ENCODE measurements at places on chromosomes 6 and 20.
A peak's percentile ranks its signal among the peaks of the same experiment; 100 is the strongest.

GRCh38 chr6:122726649-122727048 lies 52.9 kb upstream of the FABP7 start:
- no peak for DNase-seq

DNA sequence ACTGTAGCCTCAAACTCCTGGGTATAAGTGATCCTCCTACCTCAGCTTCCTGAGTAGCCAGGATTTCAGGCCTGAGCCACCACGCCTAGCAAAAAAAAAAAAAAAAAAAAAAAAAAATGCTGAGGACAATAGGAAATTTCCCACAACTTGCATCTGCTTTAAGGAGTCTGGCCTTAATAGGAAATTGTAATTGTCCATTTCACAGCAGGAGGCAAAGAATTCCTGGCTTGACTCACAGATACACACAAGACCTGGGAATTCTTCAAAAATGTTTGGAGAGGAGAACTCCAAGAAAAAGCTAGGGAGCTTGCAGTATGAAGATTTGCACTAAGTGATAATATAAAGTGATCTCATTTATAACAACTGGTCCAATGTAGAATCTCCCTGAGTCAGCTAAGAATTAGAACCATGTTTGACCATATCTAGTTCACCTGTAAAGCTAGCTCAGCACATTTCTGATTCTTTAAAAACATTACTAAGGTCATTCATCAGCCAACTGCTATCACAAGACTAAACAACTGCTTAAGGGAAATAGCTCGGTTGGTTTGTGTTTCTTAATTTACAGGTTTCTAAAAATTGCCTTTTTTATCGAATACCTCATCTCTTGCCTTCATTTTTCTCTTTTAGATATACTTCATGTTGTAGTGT lies 80.2 kb upstream of the SLC2A12 start:
- DNase-seq, result no peak

DNA sequence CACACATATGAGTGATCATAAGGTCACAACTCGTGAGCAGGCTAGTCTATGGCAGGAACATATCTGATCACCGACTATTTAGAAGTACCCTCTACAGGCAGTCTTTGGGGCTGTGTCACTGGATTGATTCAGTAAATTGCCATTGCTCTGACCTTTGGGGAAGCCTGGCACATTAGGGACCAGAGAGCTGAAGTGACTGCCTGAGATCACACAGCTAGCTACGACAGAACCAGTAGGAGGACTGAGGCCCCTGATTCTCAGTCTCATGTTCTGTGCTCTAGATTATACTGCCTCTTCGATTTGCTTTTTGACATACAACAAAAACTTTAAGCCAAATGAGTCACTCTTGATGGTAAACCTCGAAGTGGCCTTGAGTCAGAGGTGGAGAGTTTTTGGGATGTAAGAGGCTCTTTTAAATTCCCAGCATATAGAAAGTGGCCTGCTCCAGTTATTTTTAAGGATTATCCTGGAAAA lies 247.5 kb upstream of the SUPT3H start:
- DNase-seq, result no peak

- DNase-seq, result no peak
Observed at GRCh38 chr6:157562997-157563396, 182.0 kb downstream of the ZDHHC14 start.

DNA sequence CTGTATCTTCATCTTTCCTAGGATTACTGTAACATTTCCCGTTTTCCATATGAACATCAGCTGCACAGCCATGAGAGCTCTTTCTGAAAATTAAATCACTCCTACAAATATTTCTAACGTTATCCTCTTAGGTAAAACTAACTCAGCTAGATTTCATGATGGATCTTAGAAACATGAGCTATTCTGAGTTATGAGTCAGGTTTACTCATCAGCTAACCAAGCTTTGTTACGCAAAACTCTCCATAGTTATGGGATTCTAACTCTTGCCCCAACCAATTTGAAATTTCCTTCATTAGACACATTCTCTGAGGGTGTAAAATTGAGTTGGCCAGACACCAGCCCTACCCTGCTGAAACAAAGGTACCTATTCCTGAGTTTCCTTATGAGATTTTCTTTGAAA lies 14.0 kb downstream of the DEFB110 start:
- no peak for DNase-seq

GRCh38 chr6:168886964-168887363 lies 366.7 kb downstream of the THBS2 start:
- no peak for DNase-seq

DNA sequence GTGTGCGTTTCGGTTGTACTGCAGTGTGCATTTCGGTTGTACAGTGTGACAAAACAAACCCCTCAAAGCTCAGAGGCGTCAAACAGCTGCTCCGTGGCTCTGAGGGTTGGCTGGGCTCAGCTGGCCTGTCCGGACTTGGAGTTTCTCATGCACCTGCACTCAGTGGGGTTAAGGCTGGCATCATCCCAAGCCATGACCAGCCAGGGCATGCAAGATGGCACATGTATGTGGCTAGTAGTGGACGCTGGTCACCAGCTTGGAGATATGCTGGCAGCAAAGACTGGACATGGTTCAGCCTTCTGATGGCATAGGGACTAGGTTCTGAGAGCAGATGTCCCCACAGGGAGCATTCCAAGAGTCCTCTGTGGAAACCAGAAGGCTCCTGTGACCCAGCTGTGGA lies 187.2 kb downstream of the CDH4 start:
- no peak for DNase-seq

- no peak for DNase-seq
Observed at GRCh38 chr20:3371754-3372153, 35.7 kb downstream of the DNAAF9 start.

- DNase-seq, result no peak
Observed at GRCh38 chr20:25408170-25408547, 686 bp downstream of the GINS1 start.

DNA sequence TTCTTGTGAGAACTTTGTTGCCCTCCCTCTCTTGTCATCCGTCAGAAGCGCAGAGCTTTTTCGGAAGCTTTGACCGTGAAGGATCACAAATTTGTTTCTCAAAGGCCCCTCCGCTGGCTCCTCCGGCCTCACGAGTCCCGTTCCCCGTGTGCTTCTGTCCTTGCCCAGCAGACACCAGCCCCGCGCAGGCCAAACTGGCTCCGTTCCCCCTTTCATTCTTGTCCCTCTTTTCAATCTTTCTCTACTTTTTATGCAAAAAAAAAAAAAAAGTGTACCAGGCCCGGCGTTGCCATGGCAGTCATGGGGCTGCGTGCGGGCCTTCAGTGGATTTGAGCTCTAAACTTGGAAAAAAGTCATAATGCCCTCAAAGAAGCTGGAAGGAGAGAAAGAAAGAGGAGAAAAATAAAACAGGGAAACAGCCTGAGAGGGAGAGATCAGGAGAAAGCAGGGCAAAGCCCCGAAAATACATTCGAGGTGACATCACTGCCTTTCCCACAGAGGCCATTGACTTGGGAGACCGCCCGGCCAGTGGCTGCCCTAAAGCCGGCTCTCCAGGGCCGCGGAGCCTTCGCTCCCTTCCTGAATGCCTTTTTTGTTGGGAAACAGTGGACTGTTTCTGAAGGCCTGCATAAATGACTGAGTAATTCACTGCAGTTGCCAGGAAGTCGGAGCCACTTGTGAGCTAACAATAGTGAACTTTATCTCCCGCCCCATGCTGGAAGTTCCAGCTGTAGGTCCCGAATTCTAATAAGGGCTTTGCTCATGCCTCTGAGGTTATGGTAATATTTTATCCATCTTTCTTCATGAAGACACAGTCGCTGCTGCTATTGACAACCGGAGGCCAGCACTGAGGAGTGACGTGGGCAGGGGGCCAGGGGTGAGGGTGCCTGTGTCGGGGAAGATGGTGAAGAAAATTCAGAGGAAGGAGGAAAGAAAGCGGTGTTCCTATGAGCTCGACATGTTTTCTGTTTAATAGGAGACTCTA lies 670.9 kb downstream of the QKI start:
- no peak for DNase-seq

DNA sequence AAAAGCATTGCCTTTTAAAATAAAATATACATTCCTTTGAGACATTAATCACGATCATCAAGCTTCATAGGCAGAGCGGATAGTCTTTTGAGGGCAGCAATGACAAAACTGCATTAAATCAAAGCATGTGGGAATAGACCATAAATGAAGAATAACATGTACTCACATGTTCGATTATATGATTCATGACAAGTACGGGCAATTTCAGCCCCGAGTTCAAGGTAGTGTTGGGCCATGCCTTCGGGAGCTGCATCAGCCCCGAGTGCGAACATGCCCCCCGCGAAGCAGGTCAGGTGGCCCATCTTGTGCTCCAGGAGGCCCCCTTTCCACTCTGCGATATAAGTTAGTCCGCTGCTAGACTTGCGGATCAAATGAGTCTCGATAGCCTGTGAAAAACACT lies 111.0 kb upstream of the FAM184A start:
- DNase-seq, result no peak

DNA sequence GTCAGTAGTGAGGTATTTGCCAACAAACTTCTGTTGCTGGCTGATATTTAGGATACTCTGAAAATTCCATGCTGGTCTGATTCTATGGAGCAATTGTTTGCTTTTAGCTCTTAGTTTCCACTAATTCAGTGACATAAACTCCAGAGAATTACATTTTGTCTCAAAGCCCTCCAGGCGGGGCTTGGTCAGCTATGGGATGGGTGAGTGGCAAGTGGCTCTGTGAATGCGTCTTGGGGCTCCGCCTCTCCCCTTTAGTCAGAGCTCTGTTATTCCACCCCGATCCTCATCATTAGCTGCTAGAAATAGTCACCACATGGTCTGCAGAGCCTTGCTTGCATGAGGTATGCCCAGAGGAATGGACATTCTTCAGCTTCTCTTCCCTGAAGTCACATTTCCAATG lies 540.6 kb downstream of the QKI start:
- no peak for DNase-seq

DNA sequence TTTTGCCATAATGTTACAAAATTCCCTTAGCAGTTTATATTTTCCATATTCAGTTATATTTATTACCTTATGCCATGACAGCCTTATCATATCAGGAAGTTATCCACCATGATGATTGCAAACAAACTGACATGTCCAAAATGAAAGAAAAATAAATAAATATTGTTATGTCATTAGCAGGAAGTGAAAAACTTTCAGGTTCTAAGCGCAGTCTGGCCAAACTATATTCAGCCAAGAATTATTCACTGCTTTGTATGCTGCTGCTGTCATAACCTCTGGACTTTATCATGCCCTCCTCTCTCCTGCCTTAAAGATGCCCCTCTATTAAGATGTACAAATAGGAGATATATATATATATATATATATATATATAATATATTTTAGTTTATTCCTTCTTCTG lies 27.7 kb upstream of the DEFB112 start:
- no peak for DNase-seq

GRCh38 chr6:32108094-32108627 lies 977 bp downstream of the TNXB start:
- DNase-seq, result no peak

- no peak for DNase-seq
Observed at GRCh38 chr6:157235600-157236039, 87.7 kb downstream of the TMEM242 start.

- DNase-seq, result no peak
Observed at GRCh38 chr6:144715344-144715743, 430.2 kb downstream of the UTRN start.

- no peak for DNase-seq
Observed at GRCh38 chr6:105485456-105485855, 82.6 kb upstream of the PREP start.

DNA sequence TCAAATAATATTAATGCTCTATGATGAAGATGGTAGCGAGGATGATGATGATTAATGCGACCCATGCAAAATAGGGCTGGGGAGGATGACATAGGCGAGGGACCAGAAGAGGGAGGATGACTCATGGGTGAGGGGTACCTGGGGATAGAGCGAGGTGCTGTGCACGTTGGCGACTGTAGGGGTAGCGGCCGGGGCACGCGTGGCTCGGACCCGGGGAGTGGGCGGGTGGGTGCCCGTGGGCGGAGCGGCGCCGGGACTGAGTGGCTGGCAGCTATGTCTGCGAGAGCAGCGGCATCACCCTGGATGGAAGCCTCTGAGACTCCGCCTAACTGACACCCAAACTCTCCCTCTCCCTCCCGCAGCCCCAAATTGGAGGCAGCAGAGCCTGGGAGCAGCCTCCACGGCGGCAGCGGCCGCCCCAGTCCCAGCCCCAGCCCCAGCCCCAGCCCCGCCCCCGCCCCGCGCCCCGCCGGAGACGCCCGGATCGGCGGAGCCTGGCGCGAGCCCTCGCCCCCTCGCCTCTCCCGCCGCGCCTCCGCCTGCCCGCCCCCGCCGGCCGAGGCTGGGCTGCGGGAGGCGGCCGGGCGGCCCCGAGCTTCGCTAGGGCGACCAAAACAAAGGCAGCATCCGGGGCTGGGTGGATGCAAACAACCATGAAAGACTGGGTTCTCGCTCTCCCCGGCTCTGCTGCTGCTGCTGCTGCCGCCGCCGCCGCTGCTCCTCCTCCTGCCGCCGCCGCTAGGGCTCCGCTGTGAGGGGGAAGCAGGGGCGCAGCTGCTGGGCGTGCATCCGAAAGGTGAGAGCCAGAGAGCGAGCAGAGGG lies at the start of gene RIMS1:
Gene RIMS1, plus strand, starts transcription at position 367 of the 822 bp plus-strand sequence. CDS start 474 bp downstream, outside the sequence.
- DNase-seq, result peak; percentile 5

GRCh38 chr6:113171882-113172281 lies 685.3 kb upstream of the MARCKS start:
- DNase-seq, result no peak

DNA sequence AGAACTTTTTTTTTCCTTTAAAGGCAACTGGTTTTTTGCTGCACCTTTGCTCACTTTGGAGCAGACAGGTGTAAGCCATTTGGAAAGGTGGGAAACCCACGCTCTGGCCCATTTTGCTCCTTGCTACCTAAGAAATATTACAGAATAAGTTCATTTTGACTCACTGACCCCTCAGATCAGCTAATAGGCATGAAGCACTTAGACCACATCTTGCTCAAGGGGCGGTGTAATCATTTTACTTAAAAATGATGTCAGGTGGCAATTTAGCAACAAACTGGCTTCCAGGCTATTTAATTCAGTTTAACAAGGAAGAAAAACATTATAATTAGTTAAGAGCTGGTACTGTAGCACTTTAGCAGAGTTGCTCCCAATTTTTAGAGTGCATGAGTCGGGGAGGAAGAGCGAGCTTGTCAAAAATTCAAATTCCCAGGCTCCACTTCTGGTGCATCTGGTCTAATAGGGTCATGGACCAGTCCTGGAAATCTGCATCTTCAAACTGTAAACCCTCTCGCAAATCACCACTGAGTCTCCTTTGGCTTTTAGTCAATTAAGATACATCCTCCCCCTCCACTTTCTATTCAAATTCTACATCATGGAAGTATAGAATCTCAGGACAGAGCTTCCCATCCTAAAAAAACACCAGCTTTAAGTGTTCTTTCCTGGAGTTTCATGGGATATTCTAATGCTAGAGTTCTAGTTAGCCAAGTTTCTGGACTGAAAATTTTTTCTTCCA lies 38.2 kb downstream of the JAG1 start:
- DNase-seq, result no peak

GRCh38 chr6:19664050-19664449 lies 173.1 kb upstream of the ID4 start:
- DNase-seq, result no peak
